AG09319 (cell line): ENCODE measurements at places on chromosomes 13 and 19.

- peak; percentile 46 for DNase-seq
Measured at GRCh38 chr13:32225481-32225931, 89.7 kb downstream of the ZAR1L start.

GRCh38 chr13:111385183-111385857, 64.9 kb downstream of the TEX29 start:
- no peak for DNase-seq

DNA sequence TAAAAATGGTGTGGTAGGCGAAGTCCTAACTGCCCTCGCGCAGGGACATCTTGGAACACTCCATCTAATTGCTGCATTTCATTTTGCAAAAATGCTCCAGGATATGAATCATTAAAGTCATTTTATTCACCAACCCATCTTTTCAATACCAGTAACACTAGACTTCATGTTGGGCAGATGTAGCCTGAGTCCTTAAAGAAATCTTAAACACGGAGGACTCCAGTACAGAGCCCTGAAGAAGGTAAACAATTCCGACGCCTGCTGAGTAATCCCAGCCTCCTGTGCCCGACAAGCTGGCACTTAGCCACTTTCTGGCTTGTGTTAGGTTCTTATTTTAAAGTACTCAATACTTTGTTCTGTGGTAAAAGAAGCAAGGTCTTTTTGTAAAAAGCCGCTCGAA, 58.0 kb upstream of the IRS2 start:
- DNase-seq: no peak

DNA sequence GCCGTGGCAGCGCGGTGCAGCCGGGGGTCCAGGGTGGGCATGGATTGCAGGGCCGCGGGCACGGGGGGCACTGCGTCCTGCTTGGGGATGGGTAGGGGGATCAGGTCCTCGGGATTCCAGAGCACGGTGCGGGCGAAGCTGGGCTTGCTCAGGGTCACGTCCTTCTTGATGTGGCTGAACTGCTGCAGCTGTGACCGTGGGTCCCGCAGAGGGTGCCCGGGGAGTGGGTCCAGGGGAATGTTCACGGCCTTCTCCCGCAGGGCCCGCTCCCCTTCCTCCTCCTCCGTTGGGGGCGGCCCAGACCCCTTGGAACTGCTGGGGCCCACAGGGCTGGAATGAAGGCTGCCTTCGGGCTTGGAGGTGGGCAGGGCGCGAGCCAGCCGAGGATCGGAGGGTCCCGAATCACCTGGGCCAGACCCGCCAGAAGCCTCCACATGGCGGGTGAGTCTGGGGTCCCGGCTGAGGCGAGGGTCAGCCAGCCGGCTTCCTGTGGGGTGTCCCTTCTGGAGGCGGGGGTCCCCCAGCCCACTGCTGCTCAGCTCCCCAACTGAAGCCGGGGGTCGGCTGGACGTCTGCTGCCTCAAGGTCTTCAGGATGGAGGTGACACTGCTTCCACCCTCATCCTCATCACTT, 18.9 kb upstream of the TMEM160 start:
- no peak for DNase-seq

DNA sequence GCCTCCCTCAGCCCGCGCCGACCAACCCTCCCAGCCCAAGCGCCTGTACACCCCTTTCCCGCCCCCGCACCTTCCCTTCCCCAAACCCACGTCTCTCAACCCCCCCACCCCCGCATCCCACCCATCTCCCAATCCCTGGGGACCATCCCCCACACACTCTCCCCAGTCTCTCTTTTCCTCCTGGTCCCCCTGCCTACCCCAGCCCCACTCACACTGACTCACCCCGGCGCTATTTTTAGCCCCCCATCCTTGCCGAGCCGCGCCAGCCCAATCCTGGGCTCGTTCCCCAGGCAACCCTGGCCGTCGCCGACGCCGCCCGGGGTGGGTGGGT, 11.7 kb downstream of the CIC start:
- DNase-seq: no peak

- DNase-seq: no peak
Measured at GRCh38 chr19:42369433-42370067, 20.5 kb downstream of the CNFN start.

DNA sequence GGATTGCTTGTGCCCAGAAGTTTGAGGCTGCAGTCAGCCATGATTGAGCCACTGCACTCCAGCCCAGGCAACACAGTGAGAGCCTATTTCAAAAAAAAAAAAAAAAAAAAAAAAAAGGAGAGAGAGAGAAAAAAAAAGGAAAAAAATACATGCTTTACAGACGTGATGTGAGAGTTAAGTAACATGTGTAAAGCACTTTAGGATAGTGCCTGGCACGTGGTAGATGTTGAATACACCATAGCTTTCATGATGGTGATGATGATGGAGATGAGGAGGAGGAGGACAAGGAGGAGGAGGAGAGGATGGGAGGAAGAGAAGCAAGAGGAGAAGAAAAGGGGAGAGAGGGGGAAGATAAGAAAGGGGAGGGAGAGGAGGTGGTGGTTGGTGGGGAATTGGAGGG, 15.1 kb upstream of the RUBCNL start:
- no peak for DNase-seq

GRCh38 chr13:33262062-33262487, 23.5 kb downstream of the STARD13 start:
- DNase-seq: no peak

GRCh38 chr19:30288911-30289310, 83.3 kb upstream of the ZNF536 start:
- no peak for DNase-seq

DNA sequence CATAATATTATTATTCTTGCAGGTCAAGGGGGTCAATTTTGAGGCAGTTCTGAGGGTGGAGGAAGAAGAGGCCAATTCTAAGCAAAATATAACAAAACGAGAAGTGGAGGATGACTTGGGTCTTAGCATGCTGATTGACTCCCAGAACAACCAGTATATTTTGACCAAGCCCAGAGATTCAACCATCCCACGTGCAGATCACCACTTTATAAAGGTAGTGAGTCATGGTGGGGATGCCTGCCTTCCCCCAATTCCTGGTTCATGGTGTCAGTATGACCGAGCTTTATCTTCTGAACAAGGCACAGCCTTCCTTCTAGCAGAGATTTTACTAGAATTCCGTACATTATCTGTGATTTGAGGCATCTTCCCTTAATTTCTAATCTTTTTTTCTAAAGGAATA, 9.4 kb upstream of the DCUN1D2 start:
- DNase-seq: no peak

- DNase-seq: no peak
Measured at GRCh38 chr13:28411831-28412353, 83.0 kb downstream of the FLT1 start.
